IMR-90 (cell line): ENCODE measurements at places on chromosomes 7 and 10. TPM values are rescaled to one million over a fixed set of nuclear protein-coding genes. Genes with fewer than 3 reads are reported as not detected.

DNA sequence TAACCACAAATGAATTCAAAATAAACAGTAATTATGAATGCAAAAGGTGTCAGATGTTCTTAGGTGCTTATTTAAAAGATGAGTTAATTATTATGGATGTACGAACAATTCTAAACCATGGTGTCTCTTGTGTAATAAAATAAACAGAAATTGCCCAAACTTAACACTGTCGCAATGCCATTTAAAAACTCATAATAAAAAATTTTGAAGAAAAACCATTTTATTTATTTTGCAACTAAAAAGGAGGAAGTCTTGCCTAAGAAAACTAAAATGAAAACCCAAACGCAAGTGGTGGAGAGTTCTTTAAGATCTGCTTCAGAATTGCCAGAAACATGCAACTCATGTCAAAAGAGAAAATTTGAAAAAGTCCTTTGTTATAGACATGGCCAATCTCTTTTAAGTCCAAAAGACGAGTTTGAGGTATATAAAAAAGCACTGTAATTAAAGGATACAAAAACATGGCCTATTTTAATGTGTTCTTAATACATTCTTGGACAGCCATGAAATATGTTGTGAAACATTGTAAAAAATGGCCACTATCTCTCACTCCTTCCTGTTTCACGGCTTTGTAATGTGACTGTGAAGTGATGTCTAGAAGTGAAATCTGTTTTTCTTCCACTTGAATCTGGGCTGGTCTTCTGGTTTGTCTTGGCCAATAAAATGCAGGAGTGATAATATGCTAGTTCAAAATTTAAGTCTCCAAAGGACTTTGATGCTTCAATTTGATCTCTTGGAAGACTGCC, 322.9 kb downstream of the PRPF18 start:
- no peak for DNase-seq

- DNase-seq: no peak
Measured at GRCh38 chr7:38283809-38284208, 10.4 kb upstream of the TARP start.

DNA sequence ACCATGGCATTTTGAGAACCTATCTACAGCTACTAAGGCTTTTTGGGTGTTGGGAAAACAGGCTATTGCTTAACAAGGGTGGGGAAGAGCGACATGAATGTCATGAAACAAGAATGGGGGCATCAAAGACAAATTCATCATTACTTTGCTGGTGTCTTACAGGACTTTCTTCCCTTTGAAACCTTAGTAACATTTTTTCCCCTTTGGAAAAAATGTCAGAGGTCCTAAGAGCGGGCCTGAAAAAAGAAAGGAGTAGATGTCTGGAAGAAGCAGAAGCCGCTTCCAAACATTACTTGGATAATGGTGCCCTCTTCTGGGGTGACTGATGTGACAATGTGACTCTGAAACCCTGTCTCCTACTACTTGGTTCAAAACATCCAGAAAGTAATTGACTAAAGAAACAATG, 3.8 kb upstream of the DDX50 start:
- DNase-seq: peak; percentile 77

DNA sequence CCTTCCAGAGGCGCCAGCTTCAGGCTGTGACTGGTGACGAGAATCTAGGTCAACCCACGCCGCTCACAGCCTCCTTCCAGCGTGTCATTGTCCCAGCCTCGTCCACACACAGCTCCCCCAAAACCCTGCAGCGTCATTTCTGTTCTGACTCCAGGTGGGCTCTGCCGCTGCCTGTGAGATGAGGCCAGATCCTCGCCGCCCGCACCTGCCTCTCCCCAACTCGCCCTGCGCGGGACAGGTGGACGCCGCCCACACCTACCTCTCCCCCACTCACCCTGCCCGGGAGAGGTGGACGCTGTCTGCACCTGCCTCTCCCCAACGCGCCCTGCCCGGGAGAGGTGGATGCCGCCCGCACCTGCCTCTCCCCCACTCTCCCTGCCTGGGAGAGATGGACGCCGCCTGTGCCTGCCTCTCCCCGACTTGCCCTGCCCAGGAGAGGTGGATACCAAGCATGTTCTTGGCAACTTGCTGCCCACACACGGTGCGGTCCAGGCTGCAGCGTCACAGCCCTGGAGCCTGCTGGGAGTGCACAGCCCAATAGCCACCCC, 32.0 kb upstream of the CFAP46 start:
- no peak for DNase-seq

- DNase-seq: no peak
Measured at GRCh38 chr7:70183278-70183677, 585.0 kb downstream of the AUTS2 start.

DNA sequence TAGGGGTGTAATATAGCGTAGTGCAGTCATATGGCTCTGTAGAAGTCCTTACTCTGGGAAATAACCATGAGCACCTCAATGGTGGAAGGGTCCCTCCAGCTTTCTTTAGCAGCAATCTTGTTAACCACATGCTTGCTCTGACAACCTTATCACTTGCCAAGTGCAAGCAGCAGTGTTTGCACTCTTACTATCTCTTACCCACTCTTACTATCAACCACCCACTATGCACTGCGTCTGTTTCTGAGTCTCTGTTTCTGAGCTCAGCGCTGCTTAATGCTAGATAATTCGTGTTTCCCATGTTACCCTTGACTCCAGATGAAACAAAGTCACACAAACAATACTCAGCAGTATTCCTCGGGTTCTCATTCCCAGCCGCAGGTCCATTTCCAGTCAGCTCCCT, 433.7 kb upstream of the PFKP start:
- no peak for DNase-seq

DNA sequence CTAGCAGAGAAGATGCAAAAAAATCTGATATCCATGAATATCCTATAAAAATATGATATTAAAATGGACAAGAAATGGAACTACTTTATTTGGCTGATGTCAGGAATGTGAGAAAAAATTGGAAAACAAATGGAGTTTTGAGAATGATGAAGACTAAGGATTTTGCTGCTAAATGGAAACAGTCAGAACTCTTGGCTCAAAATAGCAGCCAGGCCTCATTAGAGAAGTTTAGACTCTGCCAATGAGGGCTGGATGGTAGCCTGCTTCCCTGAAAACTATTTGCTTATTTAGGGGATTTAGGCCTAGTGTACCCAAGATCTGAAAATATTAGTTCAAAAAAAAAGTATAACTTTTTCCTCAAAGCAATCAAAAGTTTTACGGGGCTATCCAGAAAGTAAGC, 458.5 kb downstream of the TFEC start:
- no peak for DNase-seq

GRCh38 chr10:36494371-36494770, 631.0 kb upstream of the ANKRD30A start:
- peak; percentile 87 for DNase-seq

- DNase-seq: no peak
Measured at GRCh38 chr7:82384051-82384464, 59.5 kb downstream of the CACNA2D1 start.

DNA sequence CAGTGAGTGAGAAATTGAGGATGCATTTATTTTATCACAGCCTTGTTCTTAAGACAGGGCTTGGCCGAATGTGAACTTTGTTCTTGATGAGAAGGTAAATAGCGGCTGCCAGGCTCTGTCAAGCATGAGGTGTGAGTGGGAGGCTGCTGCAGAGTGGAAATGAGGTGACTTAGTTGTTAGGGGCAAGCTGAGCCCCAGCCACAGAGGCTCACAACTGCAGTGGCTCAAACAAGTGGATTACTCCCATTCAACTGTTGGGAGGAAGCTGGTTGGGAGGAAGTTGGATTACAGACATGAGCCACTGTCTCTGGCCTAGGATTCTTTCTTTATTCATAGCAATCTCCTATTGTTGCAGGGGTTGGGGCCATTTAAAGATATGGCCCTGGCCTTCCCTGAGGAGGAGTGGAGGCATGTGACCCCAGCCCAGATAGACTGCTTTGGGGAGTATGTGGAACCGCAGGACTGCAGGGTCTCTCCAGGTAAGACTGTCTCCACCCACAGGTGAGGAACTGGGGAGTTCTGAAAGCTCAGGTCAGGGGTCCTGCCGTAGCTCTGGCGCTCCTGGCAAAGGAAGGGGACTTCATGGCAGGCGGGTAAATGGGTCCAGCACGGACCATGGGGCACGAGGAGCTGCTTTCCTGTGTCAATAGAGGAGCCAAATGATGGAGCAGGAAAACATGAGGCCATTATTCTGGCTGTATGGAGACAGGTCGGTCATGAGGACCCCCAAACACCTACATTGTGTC, 7.1 kb downstream of the ZSCAN25 start:
- DNase-seq: no peak

GRCh38 chr10:55820478-55820877, 540.6 kb downstream of the ZWINT start:
- DNase-seq: no peak

GRCh38 chr10:131419797-131420196, 108.3 kb upstream of the TCERG1L start:
- no peak for DNase-seq

DNA sequence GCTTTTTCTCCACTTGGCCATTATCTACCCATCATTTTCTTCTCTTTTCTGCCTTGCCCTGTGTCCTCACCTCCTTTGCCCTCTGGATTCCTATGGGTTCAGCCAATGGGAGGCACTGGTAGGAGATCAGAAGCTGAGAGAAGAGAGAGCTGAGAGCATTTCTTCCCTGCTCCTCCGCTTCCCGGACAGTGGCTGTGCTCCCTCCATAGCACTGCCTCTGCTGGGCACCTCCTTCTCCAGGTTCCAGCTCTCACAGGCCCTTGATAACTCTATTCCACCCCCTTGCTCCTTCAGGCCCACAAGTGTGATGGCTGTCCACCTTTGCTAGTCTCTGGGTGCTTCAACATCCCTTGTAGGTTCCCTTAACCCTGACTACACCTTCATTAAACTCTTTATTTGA, 79.6 kb downstream of the LSM5 start:
- no peak for DNase-seq

GRCh38 chr7:114785496-114785895, 136.4 kb upstream of the MDFIC start:
- DNase-seq: no peak

GRCh38 chr7:10412422-10413019, 561.2 kb upstream of the PHF14 start:
- peak; percentile 1 for DNase-seq

DNA sequence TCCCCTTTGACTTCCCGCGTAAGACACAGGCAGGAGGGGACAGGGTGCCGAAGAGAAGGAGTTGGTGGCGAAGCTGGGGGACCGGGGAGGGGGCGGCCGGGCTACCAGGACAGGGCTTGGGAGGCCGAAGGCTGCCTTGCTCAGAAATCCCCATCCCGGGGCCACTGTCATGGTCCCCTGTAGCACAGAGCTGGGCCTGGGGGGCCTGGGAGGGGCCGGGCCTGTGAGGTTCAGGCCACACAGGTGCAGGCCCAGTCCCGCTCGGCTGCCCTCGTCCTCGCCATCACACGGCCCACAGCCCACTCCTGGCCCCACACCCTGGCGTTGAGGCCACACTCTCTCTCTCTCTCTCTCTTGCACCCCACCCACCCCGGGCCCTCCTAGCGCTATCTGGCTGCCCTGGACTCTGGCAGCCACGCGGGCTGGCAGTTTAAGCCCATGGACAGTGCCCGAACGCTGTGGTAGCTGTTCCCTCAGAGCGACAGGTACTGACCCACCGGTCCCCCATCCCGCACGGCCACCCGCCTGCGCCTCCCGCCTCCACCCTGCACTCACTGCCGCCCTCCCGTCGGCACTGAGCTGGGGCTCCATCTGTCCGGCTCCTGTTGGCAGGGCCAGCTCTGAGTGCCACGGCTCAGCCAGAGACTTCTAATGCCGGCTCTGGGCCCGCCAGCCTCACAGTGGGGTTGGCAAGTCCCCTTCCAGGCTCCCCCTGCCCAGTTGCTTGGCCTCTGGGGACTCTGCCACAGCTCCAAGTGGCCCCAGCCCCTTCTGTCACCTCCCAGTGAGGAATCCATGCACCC, 28.0 kb downstream of the TTYH3 start:
- no peak for DNase-seq

- DNase-seq: no peak
Measured at GRCh38 chr7:48262606-48263310, 91.5 kb downstream of the ABCA13 start.

- no peak for DNase-seq
Measured at GRCh38 chr10:20993389-20993788, 96.3 kb upstream of the NEBL start.

- no peak for DNase-seq
Measured at GRCh38 chr7:47047384-47047783, 534.5 kb downstream of the TNS3 start.

DNA sequence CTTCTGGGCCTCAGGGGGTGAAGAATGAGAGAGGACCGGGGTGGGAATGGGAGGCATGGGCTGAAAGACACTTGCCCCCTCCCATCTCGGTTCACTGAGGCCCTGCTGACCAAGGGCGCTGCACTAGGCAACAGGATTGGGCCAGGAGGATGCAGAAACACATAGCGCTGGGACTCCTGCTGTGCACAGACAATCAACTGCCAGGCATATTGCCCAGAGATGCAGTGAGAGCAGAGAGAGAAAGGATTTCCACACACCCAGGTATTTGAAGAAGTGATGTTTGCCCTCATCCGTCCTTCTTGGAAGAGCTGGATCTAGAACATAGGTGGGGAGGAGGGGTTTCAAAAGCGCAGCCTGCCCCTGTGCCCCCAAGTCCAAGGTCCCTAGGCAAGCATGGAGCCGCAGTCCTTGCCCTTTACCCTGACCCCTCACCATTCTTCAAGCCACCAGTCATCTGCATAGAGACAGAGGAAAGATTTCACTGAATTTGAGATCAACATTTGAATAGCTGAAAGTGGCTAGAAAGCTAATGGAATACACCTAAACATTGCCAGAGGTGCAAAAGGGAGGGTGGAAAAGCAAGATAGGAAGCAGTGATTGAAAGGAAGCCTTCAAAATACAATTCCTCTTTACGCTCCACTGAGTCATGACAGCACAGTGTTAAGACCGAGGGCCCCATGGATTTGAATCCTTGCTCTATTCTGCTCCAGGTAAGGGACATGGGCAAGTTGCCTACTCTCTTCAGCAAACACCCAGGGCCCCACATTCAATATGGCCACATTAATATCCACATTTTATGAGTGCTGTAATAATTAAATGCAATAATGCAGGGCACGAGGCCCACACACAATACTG, 44.2 kb upstream of the TNS3 start:
- no peak for DNase-seq

DNA sequence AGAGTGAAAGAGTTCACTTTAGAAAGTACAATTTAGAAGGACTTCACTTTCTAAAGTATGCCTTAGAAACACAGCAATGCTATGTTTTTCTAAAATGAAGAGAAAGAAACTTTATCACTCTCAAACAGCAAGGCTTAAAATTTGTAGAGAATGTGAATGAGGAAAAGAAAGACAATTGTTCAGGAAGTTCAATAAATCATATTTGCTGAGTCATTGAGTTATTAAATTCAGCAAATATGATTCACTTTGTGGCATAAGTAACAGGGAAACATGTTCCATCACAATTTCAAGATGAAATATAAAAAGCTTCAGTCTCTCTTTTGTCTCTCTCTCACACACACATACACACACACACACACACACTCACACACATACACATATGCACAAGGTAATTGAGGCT, 187.9 kb downstream of the PCDH15 start:
- no peak for DNase-seq

Gene PGAM2
- total RNA-seq: not detected in 2 replicates

Gene NEUROD6
- total RNA-seq: not detected in 2 replicates

Gene DNAJB9
- 31.7 and 44.6 TPM in 2 replicates for total RNA-seq

Gene LRIT2
- total RNA-seq: not detected in 2 replicates

Gene VSTM4
- total RNA-seq: 2.5 and 2.9 TPM in 2 replicates

Gene CACNB2
- total RNA-seq: 0.28 and 0.36 TPM in 2 replicates
